ENCODE measurements at places on chromosomes 7 and 10.

DNA sequence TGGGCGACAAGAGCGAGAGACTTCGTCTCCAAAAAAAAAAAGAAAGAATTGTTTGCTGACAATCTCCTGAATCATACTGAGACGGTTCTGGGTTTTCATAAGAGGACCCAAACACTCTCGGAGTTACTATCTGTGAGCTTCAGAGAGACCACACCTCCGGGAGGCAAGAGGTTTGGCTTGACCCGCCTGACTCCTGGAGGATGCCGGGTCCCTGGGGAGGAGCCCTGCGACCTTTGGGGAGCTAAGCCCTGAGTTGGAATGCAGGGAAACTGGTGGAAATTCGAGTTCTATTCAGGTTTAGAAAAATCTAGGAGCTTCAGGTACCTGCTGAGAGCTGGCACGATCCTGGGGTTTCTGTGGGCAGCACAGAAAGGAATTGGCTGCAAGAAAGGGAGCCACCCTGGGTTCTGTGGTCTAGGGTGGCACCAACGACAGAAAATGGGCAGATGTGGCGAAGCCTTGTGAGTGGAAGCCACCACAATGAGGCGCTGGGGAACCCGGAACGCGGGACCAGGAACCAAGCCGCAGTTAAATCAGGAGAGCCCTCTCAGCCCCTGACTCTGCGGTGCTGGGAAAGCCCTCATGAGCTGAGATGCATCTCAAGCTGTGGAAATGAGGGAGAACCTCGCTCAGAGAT is 21.9 kb upstream of the GATAD1 start:
- no peak for DNase-seq

- no peak for DNase-seq
Measured at GRCh38 chr10:29535012-29535777, 99.6 kb downstream of the SVIL start.

GRCh38 chr7:114937446-114937845 is 15.6 kb downstream of the MDFIC start:
- DNase-seq = no peak

DNA sequence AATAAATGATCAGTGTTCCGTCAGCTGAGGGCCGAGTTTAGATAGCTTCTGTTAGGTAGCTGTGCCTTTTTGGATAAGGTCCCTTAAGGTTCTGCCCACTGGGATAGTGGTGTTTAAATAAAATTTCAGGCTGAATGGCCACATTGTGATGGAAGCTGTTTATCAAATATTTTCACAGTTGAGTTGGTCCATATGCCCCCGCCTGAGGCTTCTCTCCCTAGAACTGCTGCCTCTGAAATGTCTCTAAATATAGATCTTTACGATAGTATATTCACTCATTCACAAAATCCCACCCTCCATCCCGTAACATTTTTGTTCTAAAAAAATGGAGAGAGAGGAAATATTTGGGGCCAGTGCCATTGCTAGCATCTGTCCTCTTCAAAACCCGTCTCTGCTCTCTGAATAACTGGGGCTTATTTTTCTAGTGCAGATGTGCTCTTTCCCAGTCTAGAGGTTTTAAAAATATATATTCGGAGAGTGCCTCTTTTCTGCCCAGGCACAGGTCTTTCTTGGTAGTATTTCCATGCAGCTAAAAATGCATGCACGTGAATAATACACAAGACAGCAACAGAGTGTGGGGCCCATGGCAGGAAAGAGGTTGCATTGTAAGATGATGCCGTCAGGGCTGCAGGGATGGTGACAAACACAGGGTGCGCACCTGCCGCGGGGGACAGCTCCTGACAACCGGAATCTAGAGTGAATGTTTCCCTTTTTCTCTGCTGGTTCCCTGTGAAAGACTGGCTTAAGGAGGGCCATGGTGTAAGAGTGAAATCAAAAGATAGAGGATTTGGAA is 105.4 kb upstream of the BTBD16 start:
- DNase-seq = peak; percentile 21

GRCh38 chr10:422241-422640 is 267.2 kb downstream of the DIP2C start:
- no peak for DNase-seq

- no peak for DNase-seq
Measured at GRCh38 chr7:108267615-108268014, 137.5 kb upstream of the LAMB4 start.

DNA sequence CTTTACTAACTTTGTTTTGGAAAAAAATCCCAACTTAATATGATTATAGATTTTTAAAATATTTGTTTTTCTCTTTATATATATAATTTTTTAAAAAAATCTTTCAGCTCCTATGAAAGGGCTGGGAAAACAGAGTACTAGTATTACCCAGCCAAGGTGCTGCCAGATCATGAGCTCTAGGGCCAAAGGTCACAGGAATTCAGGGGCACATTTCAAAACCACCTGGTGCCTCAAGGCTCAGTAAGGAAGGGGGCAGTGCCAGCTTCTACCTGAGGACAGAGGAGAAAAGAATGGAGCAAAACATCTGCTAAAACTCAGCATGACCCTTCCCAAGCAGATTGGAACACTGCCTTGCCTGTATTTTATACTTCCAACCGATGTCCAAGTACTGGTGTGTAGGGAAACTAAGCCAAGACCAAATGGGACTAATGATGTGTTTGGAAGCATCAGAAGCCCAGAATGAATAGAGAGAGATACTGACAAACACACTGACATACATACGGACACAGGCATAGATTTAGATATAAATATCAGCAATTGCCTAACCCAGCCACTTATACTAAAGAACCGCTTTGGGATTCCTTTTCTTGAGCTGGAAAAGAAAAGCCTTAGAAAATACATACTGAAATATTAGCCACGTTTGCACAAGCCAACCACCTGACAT is 667.3 kb downstream of the PARD3 start:
- no peak for DNase-seq

- no peak for DNase-seq
Measured at GRCh38 chr10:77172086-77172485, 465.5 kb downstream of the KCNMA1 start.

DNA sequence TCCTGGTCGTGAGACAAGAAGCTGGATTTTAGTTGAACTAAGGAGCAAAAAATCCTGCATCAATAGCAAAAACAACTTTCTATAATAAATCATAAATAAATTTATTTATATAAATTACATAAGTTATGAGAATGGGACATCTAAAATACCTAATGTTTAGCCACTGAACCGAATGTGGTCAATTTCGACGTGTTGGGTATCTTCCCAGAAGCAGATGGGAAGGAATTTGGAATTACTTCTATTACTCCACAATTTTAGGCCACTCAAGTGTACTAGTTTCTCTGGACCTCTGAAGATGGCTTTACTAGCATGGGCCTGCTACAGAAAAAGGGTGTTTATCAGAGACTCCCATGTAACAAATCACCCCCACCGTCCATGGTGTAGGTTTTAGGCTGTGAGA is 172.0 kb downstream of the PRPF18 start:
- DNase-seq = no peak

- DNase-seq = no peak
Measured at GRCh38 chr7:38909870-38910269, 879 bp upstream of the VPS41 start.

DNA sequence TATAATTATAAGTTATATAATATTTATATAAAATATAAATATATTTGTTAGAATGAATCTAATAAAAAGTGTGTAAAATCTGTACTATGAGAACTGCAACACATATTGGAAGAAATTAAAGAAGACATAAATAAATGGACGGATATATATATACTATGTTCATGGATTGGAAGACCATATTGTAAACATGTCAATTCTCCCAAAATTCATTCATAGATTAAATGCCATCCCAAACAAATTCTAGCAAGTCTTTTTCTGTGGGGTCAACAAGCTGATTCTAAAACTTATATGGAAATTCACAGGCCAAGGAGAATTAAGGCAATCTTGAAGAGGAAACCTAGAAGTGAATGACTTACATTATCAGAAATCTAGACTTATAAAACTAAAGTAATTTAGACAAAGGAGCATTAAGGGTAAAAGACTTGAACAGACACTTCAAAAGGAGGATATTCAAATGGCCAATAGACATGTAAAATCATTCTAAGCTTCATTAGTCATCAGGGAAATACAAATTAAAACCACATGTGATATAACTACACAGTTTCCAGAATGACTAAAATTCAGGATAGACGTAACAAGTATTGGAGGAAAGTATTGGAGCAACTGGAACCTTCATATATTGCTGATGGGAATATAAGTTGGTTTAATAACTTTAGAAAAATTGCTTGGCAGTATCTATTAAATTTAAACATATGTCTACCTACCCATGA is 225.9 kb downstream of the EMX2 start:
- no peak for DNase-seq

DNA sequence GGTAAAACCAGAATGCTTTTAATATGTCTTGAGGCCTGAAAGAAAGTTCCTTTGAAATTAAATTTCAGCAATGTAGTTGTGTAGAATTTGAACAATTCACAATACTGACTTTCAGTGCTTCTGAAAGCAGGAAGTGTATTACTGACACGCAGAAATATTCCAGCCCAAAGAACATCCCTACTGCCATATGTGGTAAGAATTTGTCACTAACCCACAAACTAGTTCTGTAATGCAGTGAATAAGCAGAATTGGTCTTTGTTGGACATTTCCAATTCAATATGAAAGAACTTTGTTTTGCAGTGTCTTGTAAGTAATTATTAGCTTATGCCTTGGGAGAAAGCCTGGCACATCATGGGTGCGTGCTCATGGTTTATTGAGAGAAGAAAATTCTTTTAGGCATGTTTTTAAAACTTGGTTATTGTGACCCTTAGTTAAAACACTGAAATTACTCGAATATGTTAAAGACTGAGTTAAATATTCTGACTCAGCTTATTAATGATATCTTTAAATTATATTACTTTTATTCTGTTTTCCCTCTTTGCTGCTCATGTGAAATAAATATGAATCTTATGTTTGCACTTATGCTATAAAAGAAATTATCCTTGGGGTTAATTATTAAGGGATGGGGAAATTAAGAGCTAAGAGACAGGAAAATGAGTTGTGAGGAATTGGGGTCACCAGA is 33.4 kb downstream of the PTPN12 start:
- no peak for DNase-seq

DNA sequence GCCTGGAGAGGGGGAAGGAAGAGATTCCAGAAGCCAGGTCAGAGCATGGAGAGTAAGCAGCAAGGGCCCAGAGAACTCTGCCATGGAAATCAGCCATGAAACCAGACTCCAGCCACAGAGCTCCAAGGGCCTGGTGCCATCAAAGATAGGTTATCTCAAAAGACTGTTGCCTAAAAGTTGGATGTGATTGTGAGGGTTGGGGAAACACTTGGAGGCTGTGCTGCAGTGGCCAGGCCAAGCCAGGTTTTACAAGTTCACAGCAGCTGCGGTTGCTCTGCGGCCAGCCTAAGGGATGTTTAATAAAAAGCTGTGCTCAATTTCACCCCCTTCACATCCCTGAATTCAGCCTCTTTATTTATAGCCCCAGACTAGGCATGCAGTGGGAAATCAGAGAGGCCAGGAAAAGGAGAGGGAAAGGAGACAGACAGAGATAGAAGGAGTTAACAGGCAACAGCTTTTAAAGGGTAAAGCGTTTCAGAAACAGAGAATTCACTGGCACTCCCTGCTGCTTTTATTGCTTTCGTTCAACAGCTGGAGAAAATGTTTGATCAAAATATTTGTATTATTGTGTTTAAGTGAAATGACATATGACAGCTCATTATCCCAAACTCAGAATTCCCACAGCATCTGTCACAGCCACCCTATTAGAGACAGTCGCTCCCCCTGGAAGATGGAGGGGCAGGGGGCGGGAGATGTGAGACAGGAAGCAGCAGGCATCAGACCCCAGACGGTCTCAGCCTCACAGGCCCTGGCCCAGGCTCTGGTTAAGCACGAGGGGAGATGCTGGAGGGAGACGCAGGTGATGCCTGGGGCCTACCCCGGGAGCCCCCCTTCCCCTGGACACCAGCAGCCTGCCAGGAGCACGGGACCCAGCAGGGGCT is 140.1 kb downstream of the GLI3 start:
- no peak for DNase-seq

DNA sequence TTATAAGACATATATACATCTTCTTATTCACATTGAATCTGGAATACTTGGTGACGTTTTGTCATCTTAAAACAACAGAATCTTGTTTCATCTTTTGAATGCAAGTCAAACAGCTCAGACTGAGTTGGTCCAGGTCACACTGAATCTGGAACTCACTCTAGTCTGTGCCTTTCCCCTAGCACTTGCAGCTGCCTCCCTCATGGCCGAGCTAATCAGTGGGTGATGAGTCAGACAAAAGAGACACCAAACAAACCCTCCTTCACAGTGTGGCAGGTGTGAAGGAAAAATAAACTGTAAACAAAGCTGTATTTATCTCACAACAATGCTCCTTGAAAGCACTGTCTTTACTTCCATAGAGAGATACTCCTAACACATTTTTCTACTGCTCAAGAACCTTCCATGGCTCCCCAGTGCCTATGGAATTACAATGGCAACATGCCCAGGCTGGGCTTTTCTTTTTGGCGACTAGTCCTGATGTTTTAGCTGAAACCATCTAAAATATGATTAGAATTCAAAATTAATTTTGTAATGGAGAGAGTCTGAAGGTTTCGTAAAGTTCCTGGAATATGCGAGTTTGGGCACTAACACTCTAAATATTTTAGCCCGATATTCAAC is 140.0 kb downstream of the ZNF365 start:
- DNase-seq = no peak

DNA sequence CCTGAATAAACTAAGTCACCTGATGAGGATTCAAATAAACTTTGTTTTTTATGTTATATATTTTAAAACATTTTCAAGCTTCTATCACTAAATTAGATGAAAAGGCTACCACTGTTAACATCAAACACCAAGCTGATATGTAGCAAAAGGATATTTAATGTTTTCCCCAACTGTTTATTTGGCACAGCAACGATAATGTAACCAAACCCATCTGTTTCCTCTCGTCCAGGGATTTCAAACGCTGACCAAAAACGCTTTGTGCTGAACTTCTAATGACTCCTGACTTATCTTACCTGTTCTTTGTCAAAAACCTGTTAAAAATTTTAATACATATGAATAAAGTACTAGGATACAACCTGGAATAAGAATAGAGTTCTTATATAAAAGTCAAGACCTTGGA is 30.5 kb downstream of the DCLRE1A start:
- no peak for DNase-seq

DNA sequence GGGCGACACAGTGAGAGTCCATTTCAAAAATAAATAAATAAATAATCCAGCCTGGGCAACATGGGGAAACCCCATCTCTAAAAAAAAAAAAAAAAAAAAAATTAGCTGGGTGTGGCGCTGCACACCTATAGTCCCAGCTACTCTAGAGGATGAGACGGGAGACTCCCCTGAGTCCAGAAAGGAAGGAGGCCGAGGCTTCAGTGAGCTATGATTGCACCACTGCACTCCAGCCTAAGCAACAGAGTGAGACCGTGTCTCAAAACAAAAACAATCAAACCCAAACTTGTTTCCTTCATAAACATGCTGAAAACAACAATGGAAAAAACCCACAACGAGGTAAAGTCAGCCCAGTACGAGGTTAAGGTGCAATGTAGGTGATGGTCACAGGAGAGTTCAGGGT is 1.2 kb downstream of the COX19 start:
- DNase-seq = no peak

- no peak for DNase-seq
Measured at GRCh38 chr10:114881901-114882300, 56.1 kb upstream of the TRUB1 start.

GRCh38 chr7:104552102-104552501 is 223.7 kb downstream of the LHFPL3 start:
- no peak for DNase-seq

- DNase-seq = no peak
Measured at GRCh38 chr10:133461027-133461426, 7.3 kb downstream of the SCART1 start.
